CD8-positive, alpha-beta T cell (primary cell): ENCODE measurements at places on chromosomes 12 and 14. TPM values are rescaled to one million over a fixed set of nuclear protein-coding genes. Genes with fewer than 3 reads are reported as not detected.

DNA sequence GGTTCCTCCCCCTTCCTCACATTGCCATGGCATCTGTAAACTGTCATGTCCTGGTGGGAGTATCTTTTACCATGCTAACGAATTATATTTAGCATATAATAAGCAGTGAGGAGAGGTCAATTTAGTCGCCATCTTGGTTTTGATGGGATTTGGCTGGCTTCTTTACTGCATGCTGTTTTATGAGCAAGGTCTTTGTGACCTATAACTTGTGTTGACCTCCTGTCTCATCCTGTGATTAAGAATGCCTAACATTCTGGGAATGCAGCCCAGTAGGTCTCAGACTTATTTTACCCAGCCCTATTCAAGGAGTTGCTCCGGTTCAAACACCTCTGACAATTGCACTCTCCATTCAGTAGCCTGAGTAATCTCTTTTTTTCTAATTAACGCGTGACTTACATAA, 2.1 kb upstream of the EIF4B start:
- no peak for DNase-seq

- DNase-seq = no peak
Observed at GRCh38 chr12:8829621-8830020, 7.2 kb downstream of the A2ML1 start.

IGF1 gene
- not detected for total RNA-seq

DNA sequence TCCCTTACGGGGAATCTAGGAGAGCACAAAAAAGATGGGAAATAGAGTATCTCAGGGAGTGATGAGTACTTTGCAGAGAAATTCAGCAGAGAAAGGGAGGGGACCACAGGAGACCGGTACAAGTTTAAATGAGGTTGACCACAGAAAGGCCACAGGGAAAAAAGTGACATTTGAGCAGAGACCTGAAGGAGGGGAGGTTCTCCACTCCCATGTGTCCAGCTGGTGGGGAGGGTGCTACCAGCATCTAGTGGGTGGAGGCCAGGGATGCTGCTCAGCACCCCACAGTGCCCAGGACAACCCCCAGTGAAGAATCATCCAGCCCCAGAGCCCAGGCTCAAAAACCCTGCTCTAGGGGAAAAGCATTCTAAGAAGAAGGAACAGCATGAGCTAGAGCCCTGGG, 34.6 kb downstream of the TESC start:
- no peak for DNase-seq

RPGRIP1 gene
- not detected for total RNA-seq
